ENCODE measurements at places on chromosomes 4 and X. TPM values are rescaled to one million over a fixed set of nuclear protein-coding genes. Genes with fewer than 3 reads are reported as not detected.

The FNIP2 gene
- polyA plus RNA-seq, result 11.7 TPM

The WDR17 gene
- 1.0 TPM for polyA plus RNA-seq

The ETDB gene
- polyA plus RNA-seq, result not detected

The PRKX gene
- 12.6 TPM for polyA plus RNA-seq

The CHRNA9 gene
- polyA plus RNA-seq, result not detected

The NXF2 gene
- not detected for polyA plus RNA-seq

The PTPN13 gene
- 16.5 TPM for polyA plus RNA-seq

The NEIL3 gene
- polyA plus RNA-seq, result 10.6 TPM

The MAGEA9B gene
- not detected for polyA plus RNA-seq

The HADH gene
- polyA plus RNA-seq, result 29.7 TPM

The PLK4 gene
- polyA plus RNA-seq, result 21.1 TPM

The TMEM175 gene
- polyA plus RNA-seq, result 29.2 TPM

The GIMD1 gene
- not detected for polyA plus RNA-seq

The TCP11X2 gene
- not detected for polyA plus RNA-seq

The HAND2 gene
- 0.51 TPM for polyA plus RNA-seq

The NCAPG gene
- 24.1 TPM for polyA plus RNA-seq

The XAGE2 gene
- not detected for polyA plus RNA-seq

The PDE5A gene
- polyA plus RNA-seq, result 197 TPM

The ARHGEF9 gene
- polyA plus RNA-seq, result 11.5 TPM

The TKTL2 gene
- polyA plus RNA-seq, result not detected

The PARM1 gene
- 0.20 TPM for polyA plus RNA-seq

The NWD2 gene
- not detected for polyA plus RNA-seq

The SPANXN4 gene
- not detected for polyA plus RNA-seq

The C4orf36 gene
- 0.98 TPM for polyA plus RNA-seq

The SULT1B1 gene
- polyA plus RNA-seq, result 0.05 TPM

The CASP3 gene
- polyA plus RNA-seq, result 41.1 TPM

The SPIN3 gene
- polyA plus RNA-seq, result 4.4 TPM

The HUWE1 gene
- polyA plus RNA-seq, result 73.3 TPM

The YY2 gene
- 2.3 TPM for polyA plus RNA-seq

The CCSER1 gene
- not detected for polyA plus RNA-seq

The KCTD8 gene
- 0.19 TPM for polyA plus RNA-seq

The CACNA1F gene
- not detected for polyA plus RNA-seq

The RHOXF1 gene
- polyA plus RNA-seq, result not detected

The ASB12 gene
- polyA plus RNA-seq, result not detected

The STK32B gene
- 1.3 TPM for polyA plus RNA-seq

The RPL9 gene
- polyA plus RNA-seq, result 1,161 TPM

The TMEM255A gene
- polyA plus RNA-seq, result 0.93 TPM

The BEX5 gene
- polyA plus RNA-seq, result not detected

The TLR2 gene
- polyA plus RNA-seq, result 0.17 TPM

Measured in fibroblast of lung (primary cell).